ENCODE measurements at places on chromosomes 7 and 10.

- no peak for DNase-seq
These were observed 257.3 kb downstream of the SDK1 start for GRCh38 chr7:3558400-3558799.

GRCh38 chr7:15087771-15088170 lies 185.2 kb upstream of the DGKB start:
- DNase-seq, result no peak

DNA sequence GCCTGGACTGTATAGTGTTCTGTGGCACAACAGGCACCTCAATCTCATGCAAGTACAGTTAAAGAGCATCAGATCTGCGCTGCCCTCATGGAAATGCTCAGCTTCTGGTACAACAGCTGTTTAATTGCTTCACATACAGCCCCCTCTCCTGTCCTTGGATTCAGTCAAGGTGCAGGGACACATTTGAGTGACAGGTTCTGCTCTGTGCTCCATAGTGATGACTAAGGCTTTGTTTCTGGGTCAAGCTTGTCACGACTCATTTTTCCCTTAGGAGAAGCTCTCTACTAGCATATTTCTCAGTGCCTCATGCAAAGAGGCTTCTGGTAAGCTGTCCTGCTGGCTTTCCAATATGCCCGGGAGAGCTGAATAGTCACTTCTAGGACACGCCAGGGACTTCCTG lies 26.8 kb upstream of the MYO3A start:
- no peak for DNase-seq

- DNase-seq, result peak; percentile 89
These were observed 99.5 kb downstream of the CAMK1D start for GRCh38 chr10:12448729-12449391.

DNA sequence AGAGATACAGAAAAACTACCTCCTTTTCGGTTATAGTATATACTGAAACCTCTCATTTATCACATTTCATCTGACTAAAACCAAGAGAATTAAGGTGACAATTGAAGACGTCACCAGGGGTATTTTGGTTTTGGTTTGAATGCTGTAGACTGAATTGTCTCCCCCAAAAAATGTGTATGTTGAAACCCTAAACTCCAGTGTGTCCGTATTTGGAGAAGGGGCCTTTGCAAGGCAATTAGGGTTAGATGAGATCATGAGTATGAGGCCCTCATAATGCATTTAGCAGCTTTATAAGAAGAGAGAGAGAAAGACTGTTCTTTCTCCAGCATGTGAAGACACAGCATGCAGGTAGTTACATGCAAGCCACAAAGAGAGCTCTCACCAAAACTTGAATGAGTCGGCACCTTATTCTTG lies 59.5 kb downstream of the CACNA2D1 start:
- DNase-seq, result no peak

DNA sequence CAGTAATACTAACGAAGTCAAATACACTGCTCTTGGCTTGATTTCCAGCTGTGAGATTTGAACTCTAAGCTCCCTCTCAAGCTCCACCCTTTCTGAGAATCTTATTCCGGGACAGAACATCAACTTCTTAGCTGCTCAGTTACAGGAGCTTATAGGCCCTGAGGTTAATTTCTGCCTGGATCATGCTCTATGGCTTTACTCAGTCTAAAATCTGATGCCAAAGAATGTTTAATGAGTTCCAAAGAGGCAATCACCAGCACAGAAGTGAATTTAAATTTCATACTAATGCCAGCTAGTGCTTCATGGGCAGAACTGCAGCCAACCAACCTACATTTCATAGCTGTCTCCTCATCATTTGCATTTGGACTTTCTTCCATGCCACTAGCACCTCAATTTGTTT lies 707.2 kb downstream of the MAGI2 start:
- no peak for DNase-seq

DNA sequence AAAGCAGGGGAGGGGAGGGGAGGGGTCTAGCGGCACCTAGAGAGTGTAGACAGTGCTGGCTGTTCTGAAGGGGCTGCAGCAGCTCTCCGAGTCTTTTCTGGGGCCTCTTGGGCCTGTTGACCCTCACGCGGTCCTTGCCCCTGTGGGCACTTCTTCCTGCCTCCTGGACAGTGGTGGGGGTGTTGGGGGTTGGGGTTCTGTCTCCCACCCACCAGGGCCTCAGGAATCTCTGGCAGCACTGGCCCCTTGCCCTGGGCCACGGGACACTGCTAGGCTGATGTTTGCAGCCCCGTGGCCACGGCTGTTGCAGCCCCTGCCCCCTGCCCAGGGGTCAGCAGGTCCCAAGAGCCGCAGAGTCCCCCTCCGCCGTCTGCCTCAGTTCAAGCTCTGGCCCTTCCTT lies 68.9 kb upstream of the INPP5A start:
- DNase-seq, result no peak

Measured in CD4-positive, alpha-beta T cell treated with Interleukin-21 for 1 hour (primary cell).